CD8-positive, alpha-beta T cell (primary cell): ENCODE measurements at places on chromosomes 3 and 15.

GRCh38 chr15:90989040-90989768 is 5.1 kb downstream of the PRC1 start:
- DNase-seq, result no peak

DNA sequence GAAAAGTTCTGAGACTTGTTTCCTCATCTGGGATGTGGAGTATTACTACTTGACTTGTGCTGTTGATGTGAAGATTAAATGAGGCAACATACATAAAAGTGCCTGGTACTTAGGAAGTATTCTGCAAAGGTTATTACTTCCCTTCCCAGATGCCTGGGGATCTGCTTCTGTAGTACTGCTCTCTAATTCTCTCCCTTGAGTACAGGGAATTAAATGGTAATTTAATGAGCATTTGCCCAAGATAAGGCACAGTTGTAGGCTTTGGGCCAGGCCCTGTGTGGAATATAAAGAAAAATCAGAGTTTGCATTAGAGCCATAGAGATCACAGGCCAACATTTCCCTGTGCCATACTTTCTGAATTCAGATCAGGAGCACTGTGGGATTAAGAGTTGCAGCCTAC is 84.4 kb downstream of the LARS2 start:
- DNase-seq, result no peak

GRCh38 chr3:32217339-32217738 is 21.1 kb upstream of the CMTM8 start:
- no peak for DNase-seq

GRCh38 chr3:100650651-100651619 is 41.5 kb downstream of the ADGRG7 start:
- peak; percentile 12 for DNase-seq

GRCh38 chr15:31489801-31490646 is 163.4 kb downstream of the KLF13 start:
- DNase-seq, result peak; percentile 45

DNA sequence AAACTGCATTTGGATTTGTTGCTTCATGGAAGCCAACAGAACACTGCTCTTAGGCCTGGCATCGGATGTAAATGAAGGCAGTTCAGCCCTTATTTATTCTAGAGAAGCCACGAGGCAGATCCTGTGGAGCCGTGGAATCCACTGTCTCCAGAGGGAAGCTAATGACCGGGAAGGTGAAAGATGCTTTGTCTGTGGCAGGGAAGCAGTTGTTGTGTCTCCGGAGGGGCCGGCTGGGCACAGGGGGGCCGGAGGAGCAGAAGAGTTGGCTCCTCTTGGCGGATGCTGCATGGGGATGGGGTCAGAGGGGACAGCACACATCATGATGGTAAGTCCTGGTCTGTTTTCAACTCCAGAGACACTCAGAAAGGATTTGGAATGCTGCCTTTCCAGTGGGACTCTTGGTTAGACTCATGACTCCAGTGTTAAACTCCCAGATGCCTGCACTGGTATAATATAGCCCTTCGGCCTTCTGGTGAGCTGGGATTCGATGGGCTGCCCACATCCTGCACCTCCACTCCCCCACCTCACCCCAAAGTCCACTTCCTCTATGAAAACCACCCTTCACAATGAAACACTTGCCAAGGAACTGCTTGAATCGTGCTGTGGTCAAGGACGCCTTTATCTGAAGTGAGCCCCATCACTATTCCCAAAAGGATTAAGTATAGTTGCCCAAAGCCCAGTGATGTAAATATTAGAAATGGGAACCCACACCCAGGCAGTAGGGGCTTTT is 33.6 kb downstream of the TPM1 start:
- DNase-seq, result no peak

DNA sequence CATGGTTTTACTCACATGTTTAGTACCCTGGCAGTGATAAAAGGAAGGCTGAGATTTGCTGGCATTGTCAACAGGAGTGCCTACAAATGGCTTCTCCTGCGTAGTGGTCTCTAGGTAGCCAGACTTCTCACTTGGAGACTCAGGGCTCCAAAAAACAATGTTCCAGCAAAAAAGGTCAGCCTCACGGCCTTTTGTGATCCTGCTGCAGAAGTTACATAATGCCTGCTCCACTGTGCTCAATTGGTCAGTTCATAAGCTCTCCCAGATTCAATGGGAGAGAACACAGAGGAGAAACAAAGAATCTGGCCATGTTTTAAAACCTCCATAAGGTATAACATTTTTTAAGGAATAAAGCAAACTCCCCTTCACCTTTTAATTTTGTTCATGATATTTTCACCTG is 76.1 kb upstream of the CMSS1 start:
- DNase-seq, result no peak

DNA sequence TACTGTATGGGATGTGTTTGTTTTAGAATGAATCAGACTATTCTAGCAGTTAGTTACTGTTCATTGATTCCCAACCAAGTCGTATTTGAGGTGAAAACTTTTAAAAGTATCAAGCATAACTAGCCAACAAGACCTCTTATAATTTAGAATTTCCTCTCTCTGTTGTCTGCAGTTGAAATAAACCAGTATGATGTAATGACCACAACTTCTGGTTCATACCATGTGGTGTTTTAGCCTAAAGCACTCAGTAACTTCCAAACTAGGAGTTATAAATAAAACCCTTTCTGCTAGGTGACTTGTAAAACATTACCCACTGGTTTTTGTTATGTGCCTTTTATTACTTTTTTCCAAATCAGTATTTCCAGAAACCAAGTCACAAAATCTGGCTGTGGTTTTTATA is 19.8 kb upstream of the P2RY12 start:
- DNase-seq, result no peak

- no peak for DNase-seq
These were observed 32.9 kb downstream of the BCL2A1 start for GRCh38 chr15:79938143-79938542.

DNA sequence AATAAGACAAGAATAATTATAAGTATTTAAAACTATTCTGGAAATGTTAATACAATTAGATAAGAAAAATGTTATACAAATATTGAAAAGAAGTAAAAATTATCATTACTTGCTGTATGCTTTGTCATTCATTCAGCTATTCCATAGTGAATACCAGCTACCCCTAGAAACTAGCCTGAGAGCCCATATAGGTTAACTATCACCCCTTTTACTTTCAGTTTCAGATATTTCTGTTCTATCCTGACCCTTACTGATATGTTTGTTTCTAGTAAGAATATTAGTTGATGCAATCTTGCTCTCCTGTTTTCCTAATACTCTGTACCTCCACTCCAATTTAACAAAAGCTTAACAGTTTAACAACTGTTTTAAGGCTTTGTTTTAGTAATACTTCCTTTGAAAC is 31.6 kb downstream of the FAM227B start:
- DNase-seq, result no peak

DNA sequence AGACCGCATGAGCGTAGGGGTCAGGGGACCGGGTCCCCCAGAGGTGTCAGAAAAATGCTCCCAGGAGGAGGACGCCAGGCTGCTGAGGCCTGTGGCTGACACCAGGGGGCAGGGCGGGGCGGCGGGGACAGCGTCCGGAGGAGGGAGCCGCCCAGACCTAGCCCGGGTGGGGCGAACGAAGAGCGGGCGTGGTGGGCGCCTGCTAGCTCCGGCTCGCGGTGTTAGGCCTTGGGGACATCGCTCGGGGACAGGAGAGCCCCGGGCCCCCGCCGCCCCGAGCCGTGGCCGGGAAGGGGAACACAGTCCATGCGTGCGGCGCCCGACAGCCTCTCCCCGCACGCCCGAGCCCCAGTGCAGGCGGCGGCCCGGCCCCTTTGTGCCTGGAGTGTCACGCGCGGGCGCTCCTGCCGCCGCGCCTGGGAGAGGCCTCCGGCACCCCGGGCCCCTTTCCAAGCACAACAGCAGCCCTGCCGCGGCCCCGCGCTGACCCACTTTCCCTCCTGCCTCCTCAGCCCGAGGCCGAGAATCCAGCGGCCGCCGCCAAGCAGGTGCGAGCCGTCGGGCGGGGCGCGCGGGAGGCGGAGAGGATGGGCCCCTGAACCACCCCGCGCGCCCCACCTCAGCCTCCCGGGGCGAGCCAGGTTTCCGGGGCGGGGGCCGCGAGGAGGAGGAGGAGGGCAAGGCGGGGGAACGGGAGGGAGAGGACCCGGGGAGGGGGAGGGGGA is 111.0 kb upstream of the KLF13 start:
- DNase-seq, result peak; percentile 76

DNA sequence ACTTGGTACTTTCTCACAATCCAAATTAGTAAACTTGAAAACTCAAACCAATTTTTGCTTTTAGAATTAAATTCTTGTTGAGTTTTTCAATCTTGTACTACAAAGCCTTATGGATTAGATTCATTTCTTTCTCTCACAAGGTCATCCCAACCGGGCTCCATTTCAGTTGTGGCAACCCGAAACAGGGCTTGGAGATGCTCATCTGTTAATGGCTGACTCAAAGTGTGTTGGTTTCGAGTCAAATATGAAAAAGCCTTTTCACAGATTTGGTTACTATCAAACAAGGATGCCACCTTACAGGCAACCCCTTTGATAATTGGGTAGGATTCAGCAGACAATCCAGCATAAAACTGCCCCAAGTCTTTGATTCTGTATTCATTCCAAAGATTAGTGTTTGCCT is 1.8 kb downstream of the EPM2AIP1 start:
- DNase-seq, result no peak

- no peak for DNase-seq
These were observed 56.4 kb downstream of the LSAMP start for GRCh38 chr3:116388867-116389385.

DNA sequence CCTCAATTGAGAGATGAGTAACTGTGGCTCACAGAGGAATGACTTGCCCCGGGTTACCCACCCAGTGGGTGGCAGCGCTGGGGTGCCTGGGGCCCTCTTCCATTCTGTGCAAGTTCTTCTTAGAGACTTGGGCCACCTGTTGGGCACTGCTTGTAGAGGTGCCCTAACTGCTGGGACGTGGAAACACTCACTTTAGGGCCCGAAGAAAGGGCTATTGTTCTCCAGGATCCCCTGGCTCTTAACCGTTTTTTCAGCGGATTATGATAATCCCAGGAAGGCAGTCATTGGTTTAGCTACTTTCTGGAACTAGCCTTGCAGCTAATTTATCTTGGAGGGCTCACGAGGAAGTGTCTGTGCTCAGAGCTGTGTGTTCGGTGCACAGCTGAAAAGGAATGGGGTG is 66.0 kb upstream of the GCNT3 start:
- DNase-seq, result no peak

- no peak for DNase-seq
These were observed 70.9 kb downstream of the IMPG2 start for GRCh38 chr3:101249522-101249921.
